Activated gamma-delta T cell treated with Interleukin-2 at 50 U/mL for 16 hours (primary cell): ENCODE measurements at places on chromosomes 4 and X.

GRCh38 chrX:94676285-94676684 lies 1002.3 kb downstream of the FAM133A start:
- DNase-seq, result no peak

GRCh38 chr4:88660446-88661294 lies 37.0 kb downstream of the NAP1L5 start:
- DNase-seq, result no peak

DNA sequence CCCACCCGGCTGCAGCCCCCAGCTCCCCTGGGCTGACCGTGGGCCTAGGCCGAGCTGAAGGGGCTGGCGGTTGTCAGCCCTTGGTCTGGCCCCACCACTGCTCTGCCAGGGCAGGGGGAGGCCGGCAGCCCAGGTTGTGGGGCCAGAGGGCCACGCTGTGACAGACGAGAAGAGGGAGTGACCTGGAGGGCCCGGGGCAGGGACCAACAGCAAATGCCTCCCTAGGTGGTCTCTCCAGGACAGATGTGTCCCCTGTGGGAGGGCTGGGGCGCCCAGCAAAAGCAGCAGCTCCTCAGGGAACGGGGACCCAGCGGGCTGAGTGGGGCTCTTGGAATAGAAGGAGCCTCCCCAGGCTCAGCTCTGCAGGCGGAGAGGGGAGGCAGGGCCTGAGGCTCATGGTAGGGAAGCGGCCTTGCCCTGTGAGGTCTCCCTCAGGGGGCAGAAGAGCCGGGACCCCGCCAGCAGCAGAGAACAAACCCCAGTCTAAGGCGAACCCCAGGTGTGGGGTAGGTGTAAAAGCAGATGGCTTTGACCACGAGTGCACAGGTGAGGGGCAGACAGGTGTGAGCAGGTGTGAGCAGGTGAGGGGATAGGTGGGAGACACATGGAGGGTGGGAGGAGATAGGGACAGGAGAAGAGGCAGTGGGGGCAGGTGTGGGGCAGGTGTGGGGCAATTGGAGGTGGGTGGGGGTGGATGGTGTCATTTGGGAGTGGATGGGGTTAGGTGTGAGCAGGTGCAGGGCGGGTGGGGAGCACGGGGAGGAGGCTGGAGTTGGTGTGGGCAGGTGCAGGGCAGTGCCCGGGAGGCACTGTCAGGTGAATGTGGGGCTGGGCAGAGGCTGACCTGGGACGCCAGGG lies 34.1 kb upstream of the SPON2 start:
- peak; percentile 2 for DNase-seq

DNA sequence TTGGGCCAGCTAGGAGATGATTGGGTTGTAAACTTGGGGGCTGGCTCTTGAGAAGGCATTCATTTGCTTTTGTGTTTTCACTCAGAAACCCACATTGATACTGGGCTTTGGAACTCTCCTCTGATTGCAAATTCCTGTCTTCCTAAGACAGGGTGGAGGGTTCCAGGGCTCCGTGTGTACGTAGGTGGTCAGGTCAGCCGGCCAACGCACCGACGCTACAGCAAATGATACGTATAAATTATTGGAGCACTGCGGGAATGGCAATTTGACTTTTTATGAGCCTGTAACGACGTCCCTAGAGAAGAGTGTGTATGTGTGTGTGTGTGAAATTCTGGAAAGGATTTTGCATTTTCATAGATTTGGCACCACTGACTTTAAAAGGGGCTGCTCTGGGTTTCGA lies 236.9 kb downstream of the SHOX start:
- no peak for DNase-seq

DNA sequence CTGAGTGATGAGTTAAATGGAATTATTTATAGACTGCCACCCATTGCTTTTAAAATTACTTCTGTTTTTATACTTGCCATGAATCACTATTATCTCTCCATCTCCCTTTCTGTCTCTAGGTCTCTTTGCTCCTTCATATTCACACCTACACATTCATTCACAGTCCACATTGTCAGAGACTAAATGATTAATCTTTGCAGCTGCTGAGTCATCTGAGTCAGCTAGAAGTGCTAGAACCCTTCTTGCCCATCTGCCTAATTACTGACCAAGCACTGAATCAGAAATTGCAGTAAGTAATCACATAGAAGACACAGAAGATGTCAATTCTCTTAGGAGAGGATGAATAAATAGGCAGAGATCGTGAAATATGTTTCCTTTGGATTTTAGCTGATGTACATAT lies 31.6 kb upstream of the RPS6KA6 start:
- no peak for DNase-seq

- DNase-seq, result peak; percentile 71
These were observed 10.0 kb upstream of the ASMTL start for GRCh38 chrX:1462596-1463251.

DNA sequence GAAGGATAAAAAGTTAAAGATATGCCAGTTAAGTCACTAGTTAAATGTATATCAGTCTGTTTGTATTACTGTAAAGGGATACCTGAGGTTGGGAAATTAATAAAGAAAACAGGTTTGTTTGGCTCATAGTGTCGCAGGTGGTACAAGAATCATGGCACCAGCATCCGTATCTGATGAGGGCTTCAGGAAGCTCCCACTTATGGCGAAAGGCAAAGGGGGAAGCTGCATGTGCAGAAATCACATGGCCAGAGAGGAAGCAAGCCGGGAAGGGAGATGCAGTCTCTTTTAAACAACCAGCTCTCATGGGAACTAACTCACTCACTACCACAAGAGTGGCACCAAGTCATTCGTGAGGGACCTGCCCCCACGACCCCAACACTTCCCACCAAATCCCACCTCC lies 91.9 kb upstream of the SH3RF1 start:
- DNase-seq, result no peak

- no peak for DNase-seq
These were observed 814 bp upstream of the RBM47 start for GRCh38 chr4:40630335-40631021.

- no peak for DNase-seq
These were observed 103.6 kb downstream of the AREG start for GRCh38 chr4:74548561-74548960.

- no peak for DNase-seq
These were observed 48.8 kb downstream of the DKK2 start for GRCh38 chr4:106987311-106987710.

DNA sequence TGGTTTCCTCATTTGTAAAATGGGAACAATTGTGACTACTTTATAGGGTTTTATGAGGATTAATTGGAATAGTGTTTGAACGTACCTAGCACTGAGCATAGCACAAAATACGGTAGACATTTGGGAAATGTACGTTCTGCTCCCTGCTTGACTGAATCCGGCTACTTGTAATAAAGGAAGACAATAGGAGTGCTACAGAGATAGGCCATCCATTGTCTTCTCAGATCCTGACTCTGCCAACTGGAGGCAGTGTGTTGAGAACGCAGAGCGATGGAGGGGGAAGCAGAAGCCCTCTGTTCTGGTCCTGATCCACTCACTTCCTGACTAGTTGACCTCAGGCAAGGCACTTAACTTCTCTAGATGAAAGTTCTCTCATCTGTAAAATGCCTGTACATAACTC lies 26.4 kb downstream of the ENPP6 start:
- DNase-seq, result no peak

DNA sequence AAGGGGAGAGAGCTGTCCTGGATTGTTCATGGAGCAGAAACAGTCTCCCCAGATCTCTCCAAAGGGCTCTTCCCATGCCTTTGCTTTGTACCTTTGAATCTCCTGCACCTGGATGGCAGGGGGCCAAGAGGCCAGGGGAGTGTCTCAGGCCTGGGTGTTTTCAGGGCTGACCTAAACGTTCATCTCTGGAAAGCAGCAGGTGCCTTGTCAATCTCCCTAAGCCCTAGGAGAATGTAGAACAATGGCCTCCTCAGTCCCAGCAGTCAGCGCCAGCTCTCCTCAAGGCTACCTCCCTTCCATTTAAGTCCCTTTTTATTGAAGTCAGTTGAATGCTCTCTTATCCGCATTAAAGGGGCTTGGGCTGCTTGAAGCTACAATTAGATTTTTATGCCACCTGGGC lies 31.2 kb upstream of the NSUN7 start:
- DNase-seq, result no peak

DNA sequence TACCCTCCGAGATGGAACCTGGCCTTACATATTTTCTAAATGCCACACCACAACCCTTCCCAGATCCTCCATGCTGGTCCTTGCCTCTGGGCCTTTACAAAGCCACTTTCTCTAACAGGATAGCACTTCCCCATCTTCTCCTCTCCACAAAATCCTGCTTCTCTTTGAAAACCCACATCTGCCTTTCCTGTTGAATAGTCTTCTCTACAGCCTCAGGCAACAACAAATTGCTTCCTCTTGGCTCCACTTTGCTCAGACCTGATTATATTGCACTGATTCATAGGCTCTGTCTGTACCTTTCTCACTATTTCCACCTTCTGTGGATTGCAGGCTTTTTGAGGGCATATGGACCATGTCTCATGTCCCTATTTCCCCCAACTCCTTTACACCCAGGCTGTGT lies 203.7 kb upstream of the MBNL3 start:
- no peak for DNase-seq

GRCh38 chr4:105352826-105353225 lies 121.0 kb downstream of the PPA2 start:
- no peak for DNase-seq

GRCh38 chrX:134676436-134676835 lies 18.2 kb upstream of the PLAC1 start:
- DNase-seq, result no peak

DNA sequence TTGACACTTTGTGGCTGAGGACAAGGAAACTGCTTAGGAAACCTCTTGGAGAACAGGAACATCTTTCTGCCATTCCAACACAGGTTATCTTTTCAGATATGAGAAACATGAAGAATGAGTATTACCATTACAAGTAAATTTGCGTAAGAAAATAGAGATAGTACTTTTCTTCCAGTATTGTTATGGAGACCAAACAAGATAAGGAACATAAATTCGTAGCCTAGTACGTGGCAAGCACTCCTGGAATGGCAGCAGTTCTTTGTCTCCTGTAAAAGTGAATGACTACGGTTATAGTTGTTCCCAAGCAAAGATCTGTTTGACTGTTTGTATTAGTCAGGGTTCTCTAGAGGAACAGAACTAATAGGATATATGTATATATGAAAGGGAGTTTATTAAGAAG lies 843.1 kb downstream of the STIM2 start:
- no peak for DNase-seq

DNA sequence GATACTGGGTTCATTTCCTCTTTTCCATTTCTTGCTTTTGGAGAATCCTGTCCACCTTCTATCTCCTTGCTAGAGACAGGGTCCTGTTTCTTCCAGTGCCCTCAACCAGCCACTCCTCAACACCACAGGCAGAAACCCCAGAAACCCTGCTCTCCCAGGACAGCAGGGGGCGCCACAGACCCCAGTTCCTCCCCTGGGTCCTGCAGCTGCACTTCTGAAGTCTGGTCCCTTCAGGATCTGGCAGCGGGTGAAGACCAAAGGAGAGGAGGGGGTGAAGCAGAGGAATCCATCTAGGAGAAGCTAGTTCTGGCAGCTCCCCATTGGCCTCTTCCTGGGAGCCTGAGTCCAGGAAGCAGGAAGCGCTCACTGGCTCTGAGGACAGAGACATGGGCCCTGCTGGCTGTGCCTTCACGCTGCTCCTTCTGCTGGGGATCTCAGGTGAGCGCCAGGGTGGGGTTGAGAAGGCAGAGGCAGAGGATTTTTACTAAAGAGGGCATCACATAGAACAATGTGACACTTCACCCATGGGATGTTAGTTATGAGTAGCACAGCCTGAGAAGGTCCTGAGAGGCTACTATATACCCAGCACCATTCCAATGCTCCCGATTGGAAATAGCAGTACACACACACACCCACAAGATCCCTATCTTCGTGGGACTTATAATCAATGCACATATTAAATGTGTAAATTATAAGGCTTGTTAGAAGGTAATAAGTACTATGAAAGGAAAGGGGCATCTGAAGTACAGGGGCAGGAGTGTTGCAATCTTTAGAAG lies at the start of gene PRSS48:
Gene PRSS48, plus strand, starts transcription at position 375 of the 776 bp plus-strand sequence. Its CDS starts 12 bp downstream, at position 387.
- no peak for DNase-seq

DNA sequence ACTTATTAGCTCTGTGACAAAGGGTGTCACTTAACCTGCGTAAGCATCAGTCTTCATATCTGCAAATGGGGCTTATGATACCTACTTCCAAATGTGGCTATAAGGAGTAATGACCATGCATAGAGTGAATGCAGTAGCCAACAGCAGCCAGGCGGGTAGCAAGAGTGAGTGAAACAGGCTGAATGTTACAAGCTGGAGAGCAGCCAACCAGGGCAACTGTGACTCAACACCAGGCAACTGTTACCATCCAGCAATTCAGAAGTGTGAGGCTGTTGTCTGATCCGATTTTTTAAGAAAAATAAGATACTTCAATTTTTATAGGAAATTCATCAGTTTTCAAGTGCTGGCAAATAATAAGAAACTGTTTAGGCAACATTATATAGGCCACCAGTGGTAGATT lies 270.2 kb upstream of the TAPT1 start:
- DNase-seq, result no peak

GRCh38 chr4:75658876-75659275 lies 14.3 kb downstream of the G3BP2 start:
- no peak for DNase-seq

GRCh38 chr4:41614519-41614918 lies 76.6 kb downstream of the LIMCH1 start:
- DNase-seq, result no peak

DNA sequence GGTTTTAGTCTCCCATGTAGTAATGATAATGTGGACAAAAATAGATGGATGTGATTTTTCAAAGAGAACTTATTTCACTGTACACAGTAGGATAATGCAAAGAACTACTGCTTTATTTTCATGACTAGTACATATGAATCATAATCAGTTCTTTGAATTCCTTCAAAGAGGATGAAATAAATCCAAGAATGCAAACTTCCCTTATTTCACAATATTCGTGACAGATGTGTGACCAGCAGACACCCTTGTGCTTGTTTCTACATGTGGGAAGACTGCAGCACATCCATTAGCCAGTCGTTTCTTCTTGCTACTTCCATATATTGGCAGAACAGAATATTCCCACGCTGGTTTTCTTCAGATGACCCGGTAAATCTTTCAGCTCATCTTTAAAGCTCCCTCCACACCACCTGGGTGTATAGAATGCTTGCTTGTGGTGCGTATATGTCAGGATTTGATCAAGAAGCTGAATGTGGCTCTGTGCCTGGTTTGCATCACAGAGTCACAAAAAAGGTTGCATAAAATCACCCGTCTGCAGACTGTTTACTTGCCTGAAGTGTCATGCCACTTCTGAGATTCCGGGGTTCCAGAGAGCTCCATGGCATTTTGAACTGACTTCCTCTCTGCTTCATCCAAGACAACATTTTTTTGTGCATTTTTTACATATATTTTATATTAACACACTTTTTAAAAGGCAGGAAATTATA lies 47.7 kb upstream of the FAT4 start:
- no peak for DNase-seq

DNA sequence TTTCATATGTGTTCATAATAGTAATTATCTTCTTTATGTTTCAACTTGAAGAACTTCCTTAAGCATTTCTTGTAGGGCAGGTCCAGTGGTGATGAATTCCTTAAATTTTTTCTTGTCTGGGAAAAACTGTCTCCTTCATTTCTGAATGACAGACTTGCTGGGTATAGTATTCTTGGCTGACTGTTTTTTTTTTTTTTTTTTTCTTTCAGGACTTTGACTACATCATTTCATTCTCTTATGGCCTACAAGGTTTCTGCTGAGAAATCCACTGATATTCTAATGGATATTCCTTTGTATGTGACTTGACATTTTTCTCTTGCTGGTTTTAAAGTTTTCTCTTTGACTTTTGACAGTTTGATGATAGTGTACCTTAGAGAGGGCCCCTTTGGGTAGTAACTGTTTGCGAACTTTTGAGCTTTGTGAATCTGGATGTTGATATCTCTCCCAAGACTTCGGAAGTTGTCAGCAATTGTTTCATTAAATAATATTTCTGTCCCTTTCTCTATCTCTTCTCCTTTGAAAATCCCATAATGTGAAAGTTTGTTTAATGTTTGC lies 54.2 kb downstream of the EDA start:
- DNase-seq, result no peak

- no peak for DNase-seq
These were observed 221.3 kb downstream of the STIM2 start for GRCh38 chr4:27081675-27082586.
